ENCODE measurements at places on chromosomes 11 and 22. TPM values are rescaled to one million over a fixed set of nuclear protein-coding genes. Genes with fewer than 3 reads are reported as not detected.

DNA sequence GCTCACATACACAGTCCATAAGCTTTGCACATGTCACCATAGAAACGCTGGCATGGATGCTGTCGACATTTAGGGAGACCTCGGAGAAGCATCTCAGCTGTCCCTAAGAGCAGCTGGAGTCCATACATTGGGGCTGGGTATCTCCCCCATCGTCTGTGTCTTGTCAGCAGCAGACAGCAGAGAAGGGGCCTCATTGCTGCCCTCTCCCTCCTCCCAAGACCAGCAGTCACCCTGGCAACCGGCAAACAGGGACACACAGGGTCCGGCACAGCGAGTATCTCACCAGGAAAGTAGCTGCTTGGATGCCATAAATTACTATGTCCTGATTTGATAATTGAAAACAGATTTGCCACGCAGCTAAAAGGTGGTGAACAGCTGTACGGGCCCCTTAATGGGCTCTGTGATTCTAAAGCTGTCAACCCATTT lies 84.4 kb downstream of the CD44 start:
- no peak for DNase-seq

DNA sequence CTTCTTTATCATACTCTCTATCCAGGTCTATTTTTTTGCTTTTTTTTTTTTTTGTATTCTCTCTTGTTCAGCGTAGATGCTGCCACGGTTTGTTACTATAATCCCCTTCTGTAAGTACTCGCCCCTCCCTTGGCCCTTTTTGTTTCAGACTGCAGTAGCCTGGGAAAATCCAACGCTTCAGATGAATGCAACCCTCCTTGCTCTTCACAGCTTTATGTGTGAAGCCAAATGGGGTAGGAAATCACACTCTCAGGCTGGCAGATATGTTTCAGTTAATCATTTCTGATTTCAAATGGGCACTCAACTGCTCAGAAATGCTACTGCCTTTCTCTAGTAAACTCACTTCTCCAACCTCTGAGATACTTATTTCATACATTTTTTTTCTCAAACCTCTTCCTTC lies 149.1 kb downstream of the LARGE1 start:
- no peak for DNase-seq

- DNase-seq, result no peak
These were observed 44.9 kb downstream of the GNB1L start for GRCh38 chr22:19809741-19810140.

- peak; percentile 3 for DNase-seq
These were observed 37.2 kb upstream of the TH start for GRCh38 chr11:2208691-2209369.

Gene SCN2B
- not detected for total RNA-seq

Gene SESN3
- total RNA-seq, result 48.7 TPM

Gene NRIP3
- total RNA-seq, result 3.8 TPM

Measured in T-helper 17 cell (primary cell).